ENCODE measurements at places on chromosomes 6 and 20.

DNA sequence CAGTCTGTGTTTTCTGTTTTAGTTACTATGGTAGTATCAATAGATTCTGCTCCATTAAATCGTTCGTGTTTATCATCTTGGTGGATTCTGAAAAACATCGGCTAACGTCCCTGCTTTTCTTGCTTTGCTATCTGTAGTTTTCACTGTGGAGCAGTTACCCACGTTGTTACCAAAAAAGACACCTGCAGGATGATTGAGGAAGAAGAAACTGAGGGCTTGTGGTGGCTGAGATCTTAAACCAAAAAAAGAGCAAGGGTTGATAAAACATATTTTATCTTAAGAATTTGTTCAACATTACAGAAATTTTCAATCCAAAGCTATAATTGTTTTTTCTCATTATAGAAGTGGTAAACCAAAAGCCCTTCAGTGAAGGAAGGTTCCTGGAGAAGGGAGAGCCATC lies 166.3 kb downstream of the FARS2 start:
- no peak for DNase-seq

- DNase-seq = peak; percentile 38
Measured at GRCh38 chr6:4055420-4056041, 23.4 kb downstream of the FAM217A start.

DNA sequence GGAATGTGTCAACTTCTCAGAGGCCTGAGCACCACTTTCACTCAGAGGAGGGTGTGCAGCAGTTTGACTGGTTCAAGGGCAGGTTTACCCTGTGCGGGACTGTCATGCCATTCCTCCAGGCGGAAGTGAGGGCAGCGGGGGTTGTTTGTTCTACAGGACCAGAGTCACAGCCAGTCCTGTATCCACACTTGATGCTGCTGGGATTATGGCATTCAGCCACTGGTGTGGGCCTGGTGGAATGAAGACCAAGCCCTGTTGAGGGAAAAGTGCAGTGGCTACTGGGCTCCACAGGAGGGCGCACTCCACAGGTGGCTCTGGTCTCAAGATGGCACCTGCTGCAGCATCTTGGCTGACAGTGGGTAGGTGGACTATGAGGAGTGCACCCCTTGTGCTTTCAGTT lies 14.8 kb downstream of the SEMG2 start:
- peak; percentile 24 for DNase-seq

GRCh38 chr20:33727115-33727479 lies 4.7 kb upstream of the ZNF341 start:
- DNase-seq = no peak

DNA sequence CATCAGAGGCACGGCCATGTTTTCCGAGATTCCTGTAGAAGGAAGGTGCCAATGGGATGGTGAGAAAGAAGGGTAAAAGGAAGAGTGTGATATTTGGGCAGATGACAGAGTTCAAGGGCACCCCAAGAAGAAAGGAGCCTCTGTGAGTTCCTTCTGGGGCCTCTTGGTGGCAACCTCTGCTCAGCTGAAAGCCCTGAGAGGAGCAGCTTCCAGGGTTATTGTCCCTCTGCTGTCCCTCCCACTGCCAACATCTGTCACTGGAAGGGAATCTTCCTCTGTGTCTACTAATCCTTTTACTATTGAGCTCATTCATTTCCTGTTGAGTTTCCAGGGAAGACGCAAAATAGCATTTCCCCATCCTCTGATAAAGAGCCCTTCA lies 40.0 kb upstream of the KCNK16 start:
- no peak for DNase-seq

GRCh38 chr6:146358431-146359046 lies 185.1 kb upstream of the RAB32 start:
- no peak for DNase-seq

GRCh38 chr6:127247114-127248096 lies 19.3 kb upstream of the RNF146 start:
- no peak for DNase-seq

DNA sequence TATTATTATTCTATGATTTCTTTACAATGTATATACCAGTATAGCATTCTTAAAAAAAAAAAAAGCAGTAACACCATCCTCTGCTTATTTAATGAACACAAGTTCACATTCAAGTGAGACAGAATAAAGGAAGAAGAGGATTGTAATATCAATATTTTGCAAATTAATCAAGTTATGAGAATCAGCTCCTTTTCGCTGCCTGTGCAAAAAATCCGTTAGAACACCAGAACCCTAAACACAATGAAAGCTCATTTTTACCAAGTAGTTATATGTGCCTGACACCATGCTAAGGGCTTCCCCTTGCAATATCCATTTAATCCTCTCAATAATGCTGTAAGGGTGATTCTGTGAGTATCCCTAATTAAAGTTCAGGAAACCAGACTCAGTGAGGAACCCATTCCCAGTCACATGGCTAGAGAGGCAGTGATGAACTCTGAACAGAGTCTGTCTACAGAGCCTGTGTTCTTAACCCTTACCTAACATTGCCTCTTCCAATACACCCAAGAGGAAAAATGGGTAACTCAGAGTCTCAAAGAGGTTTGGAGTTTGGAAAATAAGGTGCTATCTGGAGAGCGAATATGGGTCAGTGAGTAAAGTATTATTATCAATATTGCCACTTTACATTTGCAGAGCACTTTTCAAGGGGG lies 66.8 kb downstream of the CDC40 start:
- no peak for DNase-seq

GRCh38 chr20:38673725-38674091 lies 50.6 kb upstream of the SLC32A1 start:
- peak; percentile 55 for DNase-seq

All from erythroblast (primary cell).